ENCODE measurements at places on chromosomes 6 and 20.
A peak's percentile ranks its signal among the peaks of the same experiment; 100 is the strongest.

DNA sequence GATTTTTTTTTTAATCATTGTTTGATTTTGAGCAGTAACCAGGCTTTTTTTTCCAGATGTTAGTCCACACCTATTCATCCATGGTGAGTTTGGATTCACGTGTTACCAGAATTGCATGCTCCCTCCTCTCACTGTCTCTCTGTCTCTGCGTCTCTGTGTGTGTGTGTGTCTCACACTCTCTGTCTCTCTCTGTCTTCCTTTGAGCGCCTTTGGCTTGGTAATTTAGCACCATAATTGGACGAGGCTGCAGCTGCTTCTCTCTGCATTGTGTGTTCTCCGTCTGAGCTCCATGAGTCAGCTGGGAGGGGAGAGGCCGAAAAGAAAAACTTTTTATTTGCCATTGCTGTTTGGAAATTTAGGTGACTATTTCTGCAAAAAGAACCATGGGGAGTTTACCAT lies 3.4 kb downstream of the TFAP2B start:
- DNase-seq = no peak

DNA sequence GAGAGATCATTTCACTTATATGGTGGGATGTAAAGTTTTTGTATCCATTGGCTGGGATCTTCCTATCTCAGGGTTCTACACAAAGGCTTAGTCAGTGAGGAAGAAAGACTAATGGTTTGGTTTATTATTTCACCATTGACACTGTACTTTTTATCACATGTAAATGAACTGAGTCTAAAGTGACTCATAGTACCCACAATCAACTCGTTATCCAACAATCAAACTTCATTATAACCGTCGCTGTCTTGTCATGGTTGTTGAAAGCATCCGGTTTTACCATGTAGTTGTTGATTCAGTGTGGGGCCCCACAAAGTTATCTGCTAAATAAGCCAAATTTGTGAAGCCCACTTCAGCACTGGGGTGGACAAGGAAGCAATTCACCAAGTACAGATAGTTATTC lies 55.8 kb upstream of the MTRF1L start:
- no peak for DNase-seq

- no peak for DNase-seq
These were observed 110.3 kb downstream of the CHD6 start for GRCh38 chr20:41507851-41508250.

- DNase-seq = no peak
These were observed 27.5 kb downstream of the HLA-F start for GRCh38 chr6:29750709-29751108.

- DNase-seq = no peak
These were observed 43.4 kb downstream of the PLAGL1 start for GRCh38 chr6:143964674-143965081.

DNA sequence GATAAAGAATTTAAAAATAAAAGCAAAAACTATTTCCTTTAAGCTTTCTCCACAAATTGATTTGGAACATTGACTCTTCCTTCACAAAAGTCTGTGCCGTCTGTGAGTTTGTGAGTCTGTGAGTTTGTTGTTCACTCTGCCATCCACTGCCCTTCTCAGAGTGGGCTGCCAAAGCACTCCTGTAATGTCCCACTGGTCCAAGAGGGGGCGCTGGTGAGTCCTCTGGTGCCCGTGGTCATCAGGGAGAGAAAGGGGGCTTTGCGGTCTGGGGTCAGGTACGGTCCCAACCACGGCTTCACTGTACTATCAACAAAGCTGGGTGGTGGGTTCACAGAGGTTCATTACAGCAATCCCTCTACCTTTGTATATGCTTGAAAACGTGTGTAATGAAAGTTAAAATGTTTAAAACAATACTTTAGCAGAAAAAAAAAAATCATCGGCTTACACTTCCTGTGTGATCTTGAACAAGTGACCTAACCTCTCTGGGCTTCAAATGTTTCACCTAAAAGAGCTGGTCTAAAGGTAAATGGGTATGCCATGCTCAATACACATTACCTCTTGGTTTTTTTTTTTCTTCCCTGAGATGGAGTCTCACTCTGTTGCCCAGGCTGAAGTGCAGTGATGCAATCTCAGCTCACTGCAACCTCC lies 5.6 kb upstream of the ANKRD60 start:
- DNase-seq = peak; percentile 58

- DNase-seq = no peak
These were observed 6.6 kb upstream of the TP53RK start for GRCh38 chr20:46695892-46696291.

GRCh38 chr6:133380723-133381122 lies 139.6 kb downstream of the EYA4 start:
- no peak for DNase-seq

DNA sequence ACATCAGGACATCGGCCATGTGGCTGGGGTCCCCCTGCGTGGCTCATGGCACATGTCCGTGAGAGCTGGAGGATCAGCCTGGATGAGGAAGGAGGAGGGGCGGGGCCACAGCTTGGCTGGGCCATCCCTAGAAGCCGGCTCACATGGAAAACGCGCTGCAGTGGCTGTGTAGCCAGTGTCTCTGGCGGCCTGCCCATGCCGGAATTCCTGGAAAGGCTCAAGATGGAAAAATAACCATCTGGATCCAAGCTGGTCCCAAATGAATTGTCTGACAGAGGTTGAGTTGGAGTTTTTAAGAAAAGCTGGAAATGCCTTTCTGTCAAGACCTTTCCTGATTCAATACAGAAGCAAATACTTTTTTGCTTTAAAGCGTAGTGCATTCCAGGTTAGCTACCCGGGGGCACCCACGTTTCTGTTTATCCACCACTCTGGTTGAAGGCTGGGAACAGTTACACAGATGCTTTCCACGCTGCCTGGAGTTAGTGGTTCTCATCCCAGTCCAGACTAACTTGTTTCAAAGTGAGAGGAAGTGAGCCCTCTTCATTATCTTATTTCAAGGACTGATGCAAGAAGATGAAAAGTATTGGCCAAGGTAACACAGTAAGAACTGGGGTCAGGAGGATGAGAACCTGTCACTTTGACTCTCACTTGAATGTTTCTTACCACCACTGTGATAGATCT lies 99.0 kb downstream of the GMPR start:
- DNase-seq = no peak

DNA sequence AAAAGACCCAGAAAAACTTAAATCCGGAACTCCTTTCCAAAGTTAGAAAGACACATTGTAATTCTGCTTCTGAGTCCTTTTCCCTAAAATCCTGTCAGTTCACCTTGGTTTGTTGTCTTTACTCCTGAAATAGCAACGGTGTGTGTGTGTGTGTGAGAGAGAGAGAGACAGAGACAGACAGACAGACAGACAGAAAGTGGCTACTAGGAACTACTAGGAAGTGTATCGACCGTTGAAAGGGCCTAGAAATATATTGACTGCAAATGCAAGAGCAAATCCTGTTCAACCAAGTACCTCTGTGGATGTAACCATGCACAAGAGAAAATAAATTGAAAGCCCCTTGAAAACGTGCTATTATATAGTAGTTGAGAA lies 100.0 kb upstream of the MLIP start:
- DNase-seq = no peak

- DNase-seq = no peak
These were observed 118.7 kb downstream of the TOX2 start for GRCh38 chr20:44033344-44033743.

GRCh38 chr6:15511248-15512125 lies 151.3 kb downstream of the DTNBP1 start:
- DNase-seq = no peak

GRCh38 chr20:20331156-20331555 lies 36.7 kb upstream of the INSM1 start:
- no peak for DNase-seq

- no peak for DNase-seq
These were observed 148.3 kb upstream of the AFDN start for GRCh38 chr6:167678102-167679101.

DNA sequence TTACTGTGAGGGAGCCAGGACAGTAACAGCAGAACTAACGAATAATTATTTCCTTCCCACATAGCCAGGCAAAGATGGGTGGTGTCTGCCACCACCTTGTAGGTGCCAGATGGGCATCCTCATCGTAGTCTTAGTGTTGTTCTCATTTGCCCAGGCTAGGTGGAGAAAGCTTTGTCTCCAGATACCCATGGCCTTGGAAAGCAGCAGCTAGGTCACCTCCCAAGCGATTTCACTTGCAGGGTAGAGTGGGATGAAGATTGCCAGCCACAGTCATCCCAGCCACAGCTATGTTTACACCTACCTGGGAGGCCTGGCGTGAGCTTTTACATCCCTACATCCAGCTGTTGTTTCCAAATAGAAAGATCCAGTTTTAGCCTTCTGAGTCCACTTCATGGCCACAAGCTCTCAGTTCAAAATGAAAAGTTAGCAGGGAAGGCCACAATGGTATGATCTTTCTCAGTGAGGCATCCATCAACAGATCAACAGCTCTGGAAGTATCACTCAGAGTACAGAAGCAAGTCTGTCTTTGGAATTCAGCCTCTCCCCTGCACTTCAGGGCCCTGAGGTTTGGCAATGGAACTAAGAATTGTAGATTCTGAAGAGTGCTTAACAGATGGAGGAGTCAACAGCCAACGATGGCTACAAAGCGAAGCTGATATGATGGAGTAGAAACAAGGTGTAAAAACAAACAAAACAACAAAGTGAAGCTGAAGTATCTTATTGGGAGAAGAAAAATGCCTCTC lies 11.0 kb upstream of the SNRPC start:
- DNase-seq = no peak

GRCh38 chr6:139713900-139714506 lies 339.6 kb upstream of the CITED2 start:
- DNase-seq = no peak

- DNase-seq = no peak
These were observed 20.8 kb downstream of the ZDHHC14 start for GRCh38 chr6:157401734-157402338.

DNA sequence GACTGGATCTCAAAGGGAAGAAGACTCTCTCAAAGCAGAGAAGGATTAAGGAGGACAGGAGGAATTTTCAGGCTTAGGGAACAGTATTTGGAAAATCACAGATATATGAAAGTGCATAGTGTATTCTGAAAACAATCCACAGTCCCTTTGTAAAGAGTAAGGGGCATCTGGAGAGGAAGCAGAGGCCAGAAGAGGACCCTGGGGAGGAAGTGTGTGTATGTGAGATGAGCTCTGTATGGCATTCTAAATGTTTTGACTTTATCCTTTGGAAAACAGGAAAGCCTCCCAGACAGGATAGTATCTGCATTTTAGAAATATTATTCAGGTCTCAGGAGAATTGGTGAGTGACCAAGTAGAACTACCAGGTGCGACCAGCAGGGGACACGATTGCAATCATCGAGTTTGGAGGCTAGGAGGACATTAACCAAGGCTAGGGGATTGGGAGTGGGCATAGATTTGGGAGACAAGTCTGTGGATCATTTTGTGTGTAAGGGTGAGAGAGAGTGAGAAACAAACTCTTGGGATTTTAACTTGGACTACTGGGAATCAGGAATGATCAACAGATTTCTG lies 38.3 kb upstream of the FAM184A start:
- DNase-seq = no peak

- DNase-seq = no peak
These were observed 38.0 kb upstream of the PDE10A start for GRCh38 chr6:165701005-165701404.

GRCh38 chr20:10573273-10573950 lies 100.4 kb downstream of the JAG1 start:
- DNase-seq = no peak

GRCh38 chr6:156687789-156688619 lies 89.2 kb upstream of the ARID1B start:
- DNase-seq = no peak

DNA sequence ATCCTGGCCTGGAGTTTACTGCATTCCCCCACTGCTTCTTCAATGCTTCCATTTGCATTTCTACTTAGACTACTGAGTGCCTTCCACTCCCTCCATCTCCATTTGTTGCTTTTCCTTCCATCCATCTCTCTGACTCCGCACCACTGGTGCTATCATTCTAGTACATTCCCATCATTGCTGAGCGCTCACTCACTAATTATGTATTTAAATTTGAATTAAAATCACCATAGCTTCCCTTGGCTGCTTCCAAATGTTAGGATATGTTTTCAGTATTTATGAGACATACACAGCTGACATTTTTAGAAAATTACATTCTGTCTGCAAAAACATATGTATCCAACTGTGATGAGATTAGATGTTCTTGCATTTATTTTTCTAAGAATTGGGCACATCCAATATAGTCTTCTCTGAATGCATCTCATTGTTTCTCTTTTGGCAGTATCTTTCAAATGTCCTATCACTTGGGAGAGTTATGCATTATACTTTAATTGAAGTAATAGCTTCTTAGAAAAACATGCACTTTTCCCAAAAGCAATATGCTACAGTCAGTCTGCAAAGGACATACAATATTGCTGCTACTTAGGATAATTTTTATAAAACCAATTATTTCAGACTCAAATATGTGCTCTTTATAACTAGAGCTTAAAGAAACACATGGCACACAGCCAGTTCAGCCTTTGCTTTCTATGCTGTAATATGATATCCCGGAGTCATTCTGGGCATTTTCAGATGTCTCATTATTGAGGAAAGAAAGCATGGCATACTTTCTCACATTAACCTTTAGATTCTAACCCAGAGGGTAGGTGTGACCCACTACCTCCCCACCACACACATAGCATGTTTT lies 12.1 kb upstream of the COL21A1 start:
- DNase-seq = no peak

GRCh38 chr20:14093652-14094051 lies 98.3 kb downstream of the MACROD2 start:
- DNase-seq = no peak

GRCh38 chr6:28537509-28538140 lies 11.9 kb downstream of the GPX5 start:
- DNase-seq = peak; percentile 3

- DNase-seq = no peak
These were observed 193.6 kb downstream of the EDN1 start for GRCh38 chr6:12483712-12484111.
